ENCODE measurements at places on chromosomes 2 and 18. TPM values are rescaled to one million over a fixed set of nuclear protein-coding genes. Genes with fewer than 3 reads are reported as not detected.

The AGXT gene
- not detected for total RNA-seq

The IL36RN gene
- total RNA-seq = not detected

The UGT1A6 gene
- 3.2 TPM for total RNA-seq

The RANBP2 gene
- 77.0 TPM for total RNA-seq

The RAMP1 gene
- total RNA-seq = 11.1 TPM

The SMAD2 gene
- 160 TPM for total RNA-seq

The SCN2A gene
- total RNA-seq = 0.58 TPM

The PROKR1 gene
- total RNA-seq = not detected

The FTCDNL1 gene
- 2.1 TPM for total RNA-seq

The EFHD1 gene
- total RNA-seq = 10.7 TPM

The GDF7 gene
- total RNA-seq = 0.72 TPM

The CAVIN2 gene
- 185 TPM for total RNA-seq

The CAMKMT gene
- 10.5 TPM for total RNA-seq

The SH3RF3 gene
- 7.4 TPM for total RNA-seq

The SCYGR5 gene
- total RNA-seq = not detected

- DNase-seq = no peak
These were observed 509 bp downstream of the PIEZO2 start for GRCh38 chr18:11148680-11149440.

DNA sequence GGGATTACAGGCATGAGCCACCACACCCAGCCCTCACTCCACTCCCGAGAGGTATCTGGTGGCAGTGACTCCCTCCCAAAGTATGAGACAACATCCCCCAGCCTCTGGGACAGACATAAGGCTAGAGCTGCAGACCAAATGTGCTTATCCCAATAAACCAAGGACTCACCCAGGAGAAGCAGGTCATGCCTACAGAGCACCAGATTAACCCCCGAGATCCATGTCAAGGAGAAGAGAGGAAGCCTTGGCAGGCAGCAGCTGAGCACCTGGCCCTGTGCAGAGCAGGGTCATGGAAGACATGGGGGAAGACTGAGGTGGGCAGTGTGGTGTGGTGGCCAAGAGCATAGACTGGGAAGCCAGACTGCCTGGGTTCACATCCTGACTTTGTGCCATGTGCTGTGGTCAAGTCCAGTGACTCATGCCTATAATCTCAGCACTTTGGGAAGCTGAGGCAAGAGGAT is 7.2 kb downstream of the RAB11FIP5 start:
- DNase-seq = no peak

GRCh38 chr2:224882291-224883171 is 159.7 kb downstream of the DOCK10 start:
- DNase-seq = no peak

DNA sequence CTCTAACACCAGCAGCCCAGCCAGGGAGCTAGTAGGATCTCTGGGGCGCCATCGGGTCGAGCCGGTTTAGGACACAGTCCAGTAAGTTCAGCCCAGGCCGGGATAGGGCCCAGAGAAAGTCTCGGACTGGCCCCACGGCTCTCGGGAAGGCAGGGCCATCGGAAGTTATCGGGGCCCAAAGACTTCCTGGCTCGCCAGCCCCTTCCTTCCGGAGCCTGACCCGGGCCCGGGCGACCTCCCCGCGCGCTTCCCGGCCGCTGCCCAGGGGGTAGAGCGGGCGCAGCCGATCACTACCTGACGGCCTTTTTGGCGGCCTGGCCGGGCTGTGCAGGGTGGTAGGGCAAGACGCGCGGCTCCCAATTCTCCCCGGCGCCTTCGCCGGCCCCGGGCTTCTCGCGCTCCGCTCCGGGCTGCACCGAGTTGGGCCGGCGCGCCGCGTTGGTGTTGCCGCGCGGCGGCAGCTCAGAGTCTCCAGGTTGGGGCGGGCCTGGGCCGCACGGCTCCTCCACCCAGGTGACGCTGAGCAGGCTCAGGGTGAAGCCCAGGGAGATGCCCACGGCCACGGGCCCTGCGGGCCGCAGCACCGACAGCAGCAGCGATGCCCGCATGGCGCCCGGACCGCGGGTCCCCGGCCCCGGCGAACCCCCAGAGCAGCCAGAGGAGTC is 546 bp downstream of the CHPF start:
- peak; percentile 77 for DNase-seq

- no peak for DNase-seq
These were observed 211.9 kb downstream of the SOCS6 start for GRCh38 chr18:70500748-70501147.

DNA sequence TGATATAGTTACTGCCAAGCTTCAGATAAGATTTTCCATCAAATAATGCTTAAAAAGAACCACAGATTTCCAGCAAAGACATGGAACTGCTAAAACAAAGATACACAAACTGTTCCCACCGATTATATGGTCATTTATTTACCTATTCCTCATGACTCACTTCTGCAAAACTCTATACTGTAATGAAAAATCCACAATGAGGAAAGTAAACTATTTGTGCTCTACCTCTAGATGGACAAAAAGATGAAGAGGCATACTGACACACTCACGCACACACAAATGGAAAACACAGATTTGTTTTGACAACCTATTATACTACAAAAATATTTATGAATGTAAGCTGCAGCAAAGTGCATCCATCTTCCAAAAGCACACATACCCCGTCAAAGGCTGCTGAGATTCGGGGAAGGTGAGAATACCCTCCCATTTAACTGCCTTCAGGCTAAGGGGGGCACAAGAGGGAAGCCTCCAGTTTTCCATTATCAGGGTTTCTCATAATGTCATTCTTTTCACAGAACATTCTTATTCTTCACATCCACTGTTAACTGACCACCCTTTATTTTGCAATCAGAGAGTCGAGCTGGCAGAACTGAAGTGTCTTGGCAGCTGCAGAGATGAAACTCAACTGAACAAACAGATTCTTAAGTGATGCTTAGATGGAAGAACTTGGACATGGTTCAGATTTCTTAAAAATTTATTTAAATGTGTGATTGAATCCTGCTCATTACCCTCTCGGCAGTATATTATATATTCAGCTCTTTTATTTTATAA is 115.9 kb upstream of the TANK start:
- no peak for DNase-seq

- no peak for DNase-seq
These were observed at the start of gene CLASP1 for GRCh38 chr2:121649149-121649595. CLASP1 (minus strand) TSS chr2:121649462; CDS start chr2:121605895, 43,567 bp downstream.

DNA sequence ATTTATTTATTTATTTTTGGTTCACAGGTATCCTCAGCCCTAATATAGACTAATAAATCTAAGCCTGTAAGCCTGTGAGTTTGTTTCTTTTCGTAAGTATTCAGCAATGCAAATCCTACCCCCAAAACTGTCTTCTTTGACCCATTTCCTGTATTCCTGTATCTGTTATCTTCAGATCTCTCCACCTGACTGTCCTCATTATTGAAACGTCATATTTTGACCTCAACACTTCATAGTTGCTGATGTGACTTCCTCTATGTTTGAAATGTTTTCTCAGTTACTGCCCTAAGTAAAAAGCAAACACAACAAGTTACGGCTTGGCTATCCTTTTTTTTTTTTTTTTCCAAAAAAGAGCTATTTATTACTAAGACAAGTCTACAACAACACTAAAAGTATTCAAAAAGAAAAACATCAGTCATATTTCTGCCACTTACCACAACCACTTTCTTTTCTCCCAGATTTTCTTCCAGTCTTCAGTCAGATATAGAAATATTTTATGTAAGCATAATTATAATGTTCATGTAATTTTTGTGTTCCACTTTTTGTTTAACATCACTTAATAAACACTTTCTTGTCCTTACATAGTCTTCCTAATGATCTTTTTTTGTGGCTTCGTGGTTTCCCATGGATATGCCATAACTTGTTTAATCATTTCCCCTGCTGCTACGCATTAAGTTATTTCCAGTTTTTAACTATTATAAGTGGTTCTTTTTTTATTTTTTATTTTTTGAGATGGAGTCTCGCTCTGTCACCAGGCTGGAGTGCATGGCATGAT is 45.0 kb upstream of the EML4 start:
- no peak for DNase-seq

DNA sequence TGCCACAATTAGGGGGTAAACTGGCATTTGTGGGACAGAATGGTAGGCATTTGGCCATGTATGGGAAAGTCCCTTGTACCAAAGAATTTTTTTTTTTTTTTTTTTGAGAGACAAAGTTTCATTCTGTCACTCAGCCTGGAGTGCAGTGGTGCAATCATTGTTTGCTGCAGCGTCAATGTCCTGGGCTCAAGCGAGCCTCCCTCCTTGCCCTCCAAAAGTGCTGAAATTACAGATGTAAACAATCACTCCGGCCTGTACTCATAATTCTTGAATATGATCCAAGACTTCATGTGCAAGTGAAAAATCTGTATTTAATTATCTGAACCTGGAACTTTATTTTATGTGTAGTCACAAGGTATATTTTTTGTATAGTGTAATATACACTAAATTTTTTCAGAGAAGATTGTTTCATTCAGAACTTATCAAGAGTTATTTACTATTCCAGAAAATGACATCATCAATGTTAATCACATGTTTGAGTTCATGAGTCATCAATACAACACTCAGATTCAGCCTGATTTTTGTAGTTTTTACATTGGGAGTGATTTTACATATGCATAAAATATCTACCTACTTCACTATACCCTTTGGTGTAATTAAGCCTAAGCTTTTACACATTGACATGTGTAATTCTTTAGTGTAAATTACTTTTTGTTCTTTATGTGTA is 138.7 kb upstream of the L3MBTL4 start:
- DNase-seq = no peak

DNA sequence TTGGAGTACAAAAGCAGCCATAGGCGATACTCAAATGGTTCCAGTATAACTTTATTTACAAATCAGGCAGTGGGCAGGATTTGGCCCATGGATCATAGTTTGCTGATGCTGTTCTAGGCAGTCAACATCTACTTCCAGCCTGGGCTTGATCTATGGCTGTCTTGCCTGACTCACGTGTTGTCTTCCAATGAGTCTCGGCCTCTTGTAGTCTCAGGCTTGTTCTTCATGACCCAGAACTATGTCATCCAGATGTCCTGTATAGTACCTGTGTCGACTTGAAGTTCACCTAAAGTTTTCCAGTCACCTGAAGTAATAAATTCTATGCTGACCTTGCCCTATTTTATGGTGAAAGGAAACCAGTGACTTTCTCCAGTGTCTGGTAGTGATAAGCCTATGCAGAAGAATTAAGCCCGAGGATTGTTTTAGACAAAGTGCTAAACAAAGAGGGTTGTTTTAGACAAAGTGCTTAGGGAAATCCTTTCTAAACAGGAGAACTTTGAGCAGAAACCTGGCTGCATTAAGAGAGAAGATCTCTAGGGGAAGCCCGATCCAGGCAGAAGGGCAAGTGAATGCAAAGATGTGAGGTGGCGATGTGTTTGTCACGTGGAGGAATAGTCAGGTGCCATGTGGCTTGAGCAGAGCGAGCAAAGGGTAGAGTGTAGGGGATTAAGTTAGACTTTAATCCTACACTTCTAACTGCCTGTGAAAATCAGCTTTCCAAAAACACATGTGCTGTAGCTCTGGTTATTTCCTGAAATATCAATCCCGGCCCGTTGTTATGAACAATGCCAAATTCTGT is 8.5 kb upstream of the THNSL2 start:
- no peak for DNase-seq

GRCh38 chr2:128269063-128269989 is 49.3 kb downstream of the HS6ST1 start:
- peak; percentile 61 for DNase-seq

DNA sequence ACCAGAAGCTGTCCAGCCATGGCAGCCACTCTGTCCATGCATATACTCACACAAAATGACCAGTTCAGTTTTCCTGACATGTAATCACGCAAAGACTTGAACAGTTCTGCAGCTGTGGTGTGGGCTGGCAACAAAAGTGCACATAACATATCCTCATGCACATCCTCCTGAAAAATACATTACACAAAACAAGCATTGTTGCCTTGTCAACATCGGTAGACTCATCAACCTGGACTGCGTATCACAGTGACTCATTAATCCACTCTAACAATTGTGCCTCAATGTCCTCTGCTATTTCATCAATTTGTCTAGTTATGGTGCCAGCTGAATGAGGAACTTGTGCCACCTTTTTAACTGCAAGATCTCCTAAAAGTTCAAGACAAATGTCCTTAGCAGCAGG is 19.5 kb downstream of the RBKS start:
- DNase-seq = no peak

- DNase-seq = no peak
These were observed 40.8 kb downstream of the MTERF4 start for GRCh38 chr2:241061275-241061674.

- no peak for DNase-seq
These were observed 17.1 kb upstream of the SP3 start for GRCh38 chr2:173982182-173982714.

GRCh38 chr18:79871026-79871390 is 73.3 kb downstream of the KCNG2 start:
- DNase-seq = peak; percentile 55

DNA sequence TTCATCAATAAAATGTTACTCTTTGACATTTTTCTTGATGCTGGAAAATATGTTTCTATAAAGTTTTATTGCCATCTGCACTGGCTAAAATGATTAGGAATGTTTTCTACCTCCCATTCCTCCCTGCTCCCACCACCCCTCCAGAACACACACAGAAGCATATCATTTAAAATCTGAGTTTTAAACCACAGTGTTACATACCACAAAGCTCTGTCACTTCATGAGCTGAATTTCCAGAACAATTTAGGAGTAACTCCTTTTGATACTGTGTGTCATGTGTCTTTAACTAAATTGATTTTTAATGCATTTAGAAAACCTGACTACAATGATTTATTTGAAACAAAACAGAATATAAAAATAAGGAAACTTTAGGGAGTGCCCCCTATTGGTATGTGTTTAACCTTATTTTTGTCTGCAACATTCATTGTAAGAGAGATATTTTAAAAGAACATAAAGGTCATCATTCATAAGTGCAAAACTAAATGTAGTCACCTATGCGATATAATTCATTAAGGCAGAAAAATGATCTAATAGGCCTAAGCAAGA is 52.0 kb downstream of the FEZ2 start:
- no peak for DNase-seq

DNA sequence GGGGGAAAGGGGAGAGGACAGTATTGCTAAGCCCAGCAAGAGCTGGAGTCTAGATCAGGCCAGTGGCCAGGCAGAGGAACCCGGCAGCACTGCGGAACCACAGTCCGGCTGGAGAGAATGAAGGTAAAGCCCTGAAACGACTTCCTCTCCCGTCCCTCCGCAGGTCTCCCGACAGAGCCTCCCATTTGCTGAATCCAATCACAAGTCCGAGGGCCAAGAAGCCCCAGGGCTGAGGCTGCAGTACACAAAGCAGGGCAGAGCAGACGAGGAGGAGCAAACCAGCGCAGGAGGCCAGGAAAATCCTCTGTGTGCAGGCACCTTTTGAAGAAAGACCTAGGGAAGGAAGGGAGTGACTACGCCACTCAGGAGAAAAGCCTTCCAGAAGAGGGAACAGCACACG is 104.4 kb downstream of the OSBPL1A start:
- no peak for DNase-seq
